ENCODE measurements at places on chromosomes 3 and 15.

- H3K4me1 ChIP-seq: peaks cover 10% of the 10 kb centered on the region
- no peaks in the 10 kb centered on the region for H3K36me3 ChIP-seq
- peak overlapping the region; percentile 78 for H3K27ac ChIP-seq
- DNase-seq: no peak
- H3K27me3 ChIP-seq: no peaks in the 10 kb centered on the region
Observed at GRCh38 chr3:94441494-94441847, 378.6 kb downstream of the NSUN3 start.

DNA sequence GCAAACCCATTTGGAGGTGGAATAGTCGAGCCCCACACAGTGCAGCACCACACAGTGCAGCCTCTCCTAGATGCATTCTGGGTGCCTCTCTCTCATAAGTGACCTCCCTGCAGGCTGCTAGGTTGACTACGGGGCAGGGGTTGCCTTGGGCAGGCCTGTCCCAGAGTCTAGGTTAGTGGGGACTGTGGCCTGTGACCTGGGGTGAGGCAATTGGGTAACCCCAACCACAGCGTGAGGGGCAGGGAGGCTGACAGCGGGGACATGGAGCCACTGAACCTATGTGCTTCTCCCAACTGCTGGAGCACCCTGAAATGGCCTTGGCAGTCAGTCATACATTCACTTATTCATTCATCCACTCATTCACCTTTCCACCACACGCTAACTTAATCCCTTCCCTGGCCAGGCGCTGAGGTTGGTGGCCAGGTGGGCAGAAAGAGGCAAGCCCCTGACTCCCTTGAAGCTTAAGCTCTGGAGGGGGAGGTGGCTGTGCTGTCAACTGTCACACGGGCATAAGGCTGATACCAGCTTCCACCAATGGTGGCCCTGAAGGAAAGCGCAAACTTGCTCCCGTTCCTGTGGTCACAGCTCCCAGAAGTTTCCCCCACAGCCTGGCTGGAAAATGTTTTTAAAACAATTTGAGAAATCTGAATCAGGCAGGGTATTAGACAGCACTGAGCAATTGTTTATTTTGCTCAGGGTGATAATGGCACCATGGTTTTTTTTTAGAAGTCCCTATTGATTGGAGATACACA is 46.2 kb downstream of the WNT7A start:
- H3K36me3 ChIP-seq: no peaks in the 10 kb centered on the region
- DNase-seq: no peak
- peaks cover 3% of the 10 kb centered on the region for H3K27me3 ChIP-seq
- no peaks in the 10 kb centered on the region for H3K4me1 ChIP-seq
- H3K4me3 ChIP-seq: no peak overlapping the region

- H3K27me3 ChIP-seq: no peaks in the 10 kb centered on the region
- peak; percentile 89 for DNase-seq
- H3K4me1 ChIP-seq: peaks cover 16% of the 10 kb centered on the region
Observed at GRCh38 chr3:190585805-190586630, 72.1 kb downstream of the IL1RAP start.

DNA sequence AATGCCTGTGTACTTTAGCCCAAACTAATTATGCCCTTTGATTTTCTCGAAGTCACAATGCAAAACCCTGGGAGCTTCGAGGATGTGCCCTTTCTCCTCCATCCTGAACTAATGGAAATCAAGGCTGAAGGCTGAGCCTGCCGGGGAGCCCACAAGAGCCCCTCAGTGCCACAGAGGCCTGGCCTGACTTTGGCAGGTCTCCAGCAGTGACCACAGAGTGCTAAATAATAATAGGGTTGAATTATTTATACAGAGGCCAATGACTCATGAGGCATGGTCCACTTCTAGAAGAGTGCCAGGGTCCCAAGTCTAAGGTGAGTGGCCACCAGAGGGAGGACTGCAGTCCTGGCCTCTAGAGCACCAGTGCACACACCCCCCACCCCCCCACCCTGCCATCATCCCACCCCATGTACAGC is 19.1 kb upstream of the GLCE start:
- H3K4me3 ChIP-seq: no peak overlapping the region
- no peak overlapping the region for H3K27ac ChIP-seq
- peaks cover 3% of the 10 kb centered on the region for H3K4me1 ChIP-seq
- no peak for DNase-seq
- H3K27me3 ChIP-seq: peaks cover 59% of the 10 kb centered on the region
